ACHN (cell line): ENCODE measurements at places on chromosomes 5 and 9.

DNA sequence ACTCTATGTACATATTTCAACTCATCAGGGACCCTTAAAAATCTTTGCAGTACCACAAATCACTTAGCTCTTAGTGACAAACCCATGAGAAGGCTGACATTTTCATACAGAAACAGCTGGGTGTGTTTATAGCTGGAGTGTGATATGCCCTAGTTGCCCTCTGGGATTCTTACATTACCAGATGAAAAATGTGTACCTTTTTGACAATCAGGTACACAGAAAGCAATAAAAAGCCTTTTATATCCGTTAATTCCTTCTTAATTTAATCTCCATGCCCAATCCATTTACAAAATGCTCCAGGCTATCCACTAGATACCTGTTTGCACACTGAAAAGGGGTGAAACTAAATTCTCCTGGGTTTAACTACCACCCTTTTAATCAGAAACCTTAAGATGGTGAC is 222.9 kb downstream of the KIAA0825 start:
- DNase-seq, result no peak

GRCh38 chr9:79973627-79974026 is 401.9 kb downstream of the TLE4 start:
- DNase-seq, result no peak

- no peak for DNase-seq
Observed at GRCh38 chr5:79048437-79048836, 21.0 kb downstream of the DMGDH start.

DNA sequence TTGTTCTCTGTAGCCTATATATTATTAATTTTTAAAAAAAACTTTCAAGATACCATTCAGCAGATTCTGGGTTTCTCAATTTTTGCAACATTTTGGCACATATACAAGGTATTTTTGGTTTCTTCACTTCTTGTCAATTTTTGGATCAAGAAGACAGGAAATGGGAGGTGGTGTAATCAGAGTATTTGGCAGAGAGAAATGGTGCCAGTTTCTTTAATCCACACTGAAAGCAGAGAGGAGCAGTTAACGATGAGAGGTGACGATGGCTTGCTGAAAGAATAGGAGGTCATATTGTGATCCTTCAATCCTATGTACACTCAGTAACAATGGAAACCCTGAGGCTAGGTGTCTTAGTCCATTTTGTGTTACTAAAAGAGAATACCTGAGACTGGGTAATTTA is 16.4 kb downstream of the NNT start:
- DNase-seq, result no peak

GRCh38 chr9:6759185-6759977 is 1.6 kb downstream of the KDM4C start:
- DNase-seq, result peak; percentile 89

GRCh38 chr5:111933086-111933485 is 176.1 kb upstream of the NREP start:
- no peak for DNase-seq

DNA sequence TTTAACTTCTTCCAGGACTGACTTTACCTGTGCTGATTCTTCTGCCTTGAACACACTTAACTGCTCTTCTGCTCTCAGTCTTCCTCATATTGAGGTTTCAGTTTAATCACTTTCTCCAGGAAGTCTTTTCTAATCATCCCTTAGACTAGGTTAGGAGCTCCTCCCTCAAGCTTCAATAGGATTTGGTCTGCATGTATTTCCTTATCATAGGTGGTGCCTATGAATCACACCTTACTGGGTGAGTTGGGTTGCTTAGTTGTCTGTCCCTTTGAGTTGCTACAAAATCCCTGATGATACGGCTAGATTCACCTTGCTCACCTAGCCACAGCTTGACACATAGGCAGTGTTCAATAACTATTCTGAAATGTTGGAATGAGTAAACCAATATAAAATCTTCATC is 164.4 kb downstream of the DNAH5 start:
- no peak for DNase-seq

GRCh38 chr5:178389026-178389729 is 156.6 kb upstream of the PHYKPL start:
- no peak for DNase-seq

DNA sequence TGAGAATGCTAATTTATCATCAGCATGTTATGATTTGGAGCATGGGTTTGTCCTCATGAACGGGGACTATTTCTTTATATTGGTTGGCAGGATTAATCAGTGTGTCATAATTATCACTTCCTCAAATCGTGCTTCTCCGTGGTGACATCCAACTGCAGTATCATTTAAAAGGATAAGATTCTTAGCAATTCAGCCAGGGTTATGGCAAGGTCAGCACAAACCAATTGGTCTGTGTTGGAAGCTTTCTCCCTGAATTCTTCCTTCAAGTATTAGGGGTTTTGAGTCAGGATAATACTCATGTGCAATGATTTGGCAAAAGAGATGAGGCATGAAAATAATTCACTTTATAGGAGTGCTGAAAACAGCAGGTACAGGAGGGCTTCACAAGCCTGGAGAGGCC is 5.5 kb upstream of the CAMLG start:
- no peak for DNase-seq

DNA sequence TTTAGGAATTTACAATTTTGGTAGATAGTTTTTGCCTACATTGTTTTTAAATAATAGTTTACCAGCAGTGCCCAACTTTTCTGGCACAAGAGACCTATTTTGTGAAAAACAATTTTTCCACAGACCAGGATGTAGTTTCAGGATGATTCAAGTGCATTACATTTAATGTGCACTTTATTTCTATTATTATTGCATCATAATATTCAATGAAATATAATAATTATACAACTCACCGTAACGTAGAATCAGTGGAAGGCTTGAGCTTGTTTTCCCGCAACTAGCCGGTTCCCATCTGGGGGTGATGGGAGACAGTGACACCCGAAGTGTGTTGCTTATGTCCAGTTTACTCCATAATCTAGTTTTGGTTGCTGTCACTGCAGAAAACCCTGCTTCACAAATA is 3.5 kb upstream of the HNRNPA0 start:
- no peak for DNase-seq

DNA sequence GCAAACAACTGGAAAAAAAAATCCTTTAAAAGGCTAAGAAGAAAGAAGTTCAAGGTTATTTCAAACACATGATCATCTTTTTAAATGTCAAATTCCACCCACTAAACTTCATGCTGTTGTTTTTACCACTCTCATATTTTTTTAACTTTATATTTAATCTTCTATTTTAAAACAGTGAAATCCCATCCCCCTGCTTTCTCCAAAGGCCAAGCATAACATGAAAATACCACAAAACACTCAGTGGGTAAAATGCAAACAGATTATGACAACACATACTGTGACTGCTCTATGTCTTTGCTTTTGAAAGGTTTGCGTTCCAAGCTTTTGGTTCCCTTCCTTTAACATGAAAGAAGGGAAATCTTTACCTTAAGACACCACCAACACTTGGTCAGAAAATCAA is 127.6 kb downstream of the SNCAIP start:
- DNase-seq, result no peak

DNA sequence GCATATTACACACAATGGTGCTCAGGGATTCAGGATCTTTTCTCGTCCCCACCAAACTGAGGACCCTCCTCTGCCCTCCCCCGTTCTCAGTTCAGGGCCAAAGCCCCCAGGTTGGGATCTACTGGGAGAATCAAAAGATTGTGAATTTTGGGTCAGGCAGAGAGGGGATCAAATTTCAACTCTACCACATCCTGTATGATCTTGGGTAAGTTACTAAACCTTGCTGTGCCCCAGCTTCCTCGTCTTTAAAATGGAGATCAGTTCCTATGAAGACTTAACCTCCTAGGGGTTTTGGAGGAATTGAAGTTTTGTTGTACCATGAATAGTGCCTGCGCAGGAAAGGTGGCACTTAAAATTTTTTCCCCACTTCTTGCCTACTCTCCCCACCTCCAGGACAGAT is 62.4 kb downstream of the RAI14 start:
- peak; percentile 12 for DNase-seq

- DNase-seq, result no peak
Observed at GRCh38 chr9:114830546-114830945, 24.7 kb upstream of the TNFSF15 start.

DNA sequence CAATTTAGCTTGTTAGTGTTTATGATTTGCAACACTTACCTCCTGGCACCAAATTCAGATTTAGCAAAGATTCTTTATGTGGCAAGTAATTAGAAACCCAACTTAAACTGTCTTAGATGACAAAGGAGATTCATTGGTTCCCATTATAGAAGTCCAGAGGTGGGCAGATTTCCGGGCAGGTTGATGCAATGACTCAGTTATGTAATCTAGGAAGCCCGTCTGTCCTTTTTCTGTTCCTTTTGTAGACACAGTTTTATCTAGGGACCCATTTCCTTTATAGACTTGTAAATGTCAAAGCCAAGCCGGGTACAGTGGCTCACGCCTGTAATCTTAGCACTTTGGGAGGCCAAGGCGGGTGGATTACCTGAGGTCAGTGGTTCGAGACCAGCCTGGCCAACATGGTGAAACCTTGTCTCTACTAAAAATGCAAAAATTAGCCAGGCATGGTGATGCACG is 20.3 kb upstream of the ANKRD33B start:
- DNase-seq, result no peak

GRCh38 chr9:73135394-73135793 is 16.3 kb upstream of the ANXA1 start:
- DNase-seq, result no peak
